ENCODE measurements at places on chromosomes 6 and 20.

GRCh38 chr20:910870-911770 lies 5.0 kb downstream of the ANGPT4 start:
- DNase-seq = no peak

GRCh38 chr6:139402876-139403386 lies 28.5 kb upstream of the CITED2 start:
- no peak for DNase-seq

DNA sequence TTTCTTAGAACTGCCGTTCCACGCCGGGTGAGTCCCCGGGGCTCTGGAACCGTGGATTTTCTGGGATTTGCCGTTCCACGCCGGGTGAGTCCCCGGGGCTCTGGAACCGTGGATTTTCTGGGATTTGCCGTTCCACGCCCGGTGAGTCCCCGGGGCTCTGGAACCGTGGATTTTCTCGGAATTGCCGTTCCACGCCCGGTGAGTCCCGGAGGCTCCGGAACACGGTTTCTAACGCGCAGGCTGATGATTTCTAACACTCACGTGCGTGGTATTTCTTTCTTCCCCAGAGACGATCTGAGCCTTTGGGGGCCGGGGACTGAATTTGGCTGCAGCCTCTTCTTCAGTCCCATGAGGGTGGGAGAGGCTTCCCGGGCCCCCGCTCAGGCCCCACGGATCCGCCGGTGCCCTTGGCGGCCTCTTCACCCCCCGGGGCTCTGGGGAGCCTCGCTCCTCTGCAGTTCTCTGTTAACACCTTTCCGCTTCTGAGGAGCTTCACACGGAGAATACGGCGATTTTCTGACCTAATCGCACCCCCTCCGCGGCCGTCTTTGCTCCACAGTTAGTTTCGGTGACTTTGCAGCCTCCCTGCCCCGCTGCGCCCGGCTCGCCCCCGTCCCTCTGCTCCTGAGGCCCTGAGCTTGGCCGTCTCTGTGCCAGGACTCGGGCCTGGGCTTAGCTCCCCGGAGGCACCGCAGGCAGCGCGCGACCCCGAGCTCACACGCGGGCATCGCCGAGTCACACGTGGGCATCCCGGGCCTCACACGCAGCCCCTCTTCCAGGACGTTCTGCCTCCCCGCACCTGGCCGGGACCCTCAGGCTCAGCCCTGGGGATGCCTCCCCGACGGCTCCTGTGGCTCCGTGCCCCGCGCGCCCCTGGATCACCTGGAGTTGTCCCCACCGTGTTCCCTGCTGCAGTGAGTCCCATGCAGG lies 7.2 kb upstream of the KIF25 start:
- no peak for DNase-seq

DNA sequence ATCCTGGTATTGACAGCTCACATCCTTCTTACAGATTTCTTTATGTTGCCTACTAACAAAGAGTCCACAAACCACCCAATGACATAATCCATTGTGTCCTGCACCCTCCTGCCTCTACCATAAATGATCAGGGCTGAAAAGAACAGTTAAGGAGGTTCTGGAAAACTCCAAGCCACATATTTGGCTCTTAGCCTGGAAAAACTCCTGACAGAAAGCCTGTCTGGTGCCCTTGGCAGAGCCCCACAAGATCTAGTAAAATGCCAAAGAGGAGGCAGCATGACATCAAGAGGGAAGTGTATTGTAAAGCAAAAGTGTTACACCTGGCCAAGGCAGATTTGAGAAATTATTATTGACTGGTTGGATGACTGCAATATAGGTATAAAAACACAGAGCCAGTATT lies 126.4 kb upstream of the VGLL2 start:
- DNase-seq = no peak

DNA sequence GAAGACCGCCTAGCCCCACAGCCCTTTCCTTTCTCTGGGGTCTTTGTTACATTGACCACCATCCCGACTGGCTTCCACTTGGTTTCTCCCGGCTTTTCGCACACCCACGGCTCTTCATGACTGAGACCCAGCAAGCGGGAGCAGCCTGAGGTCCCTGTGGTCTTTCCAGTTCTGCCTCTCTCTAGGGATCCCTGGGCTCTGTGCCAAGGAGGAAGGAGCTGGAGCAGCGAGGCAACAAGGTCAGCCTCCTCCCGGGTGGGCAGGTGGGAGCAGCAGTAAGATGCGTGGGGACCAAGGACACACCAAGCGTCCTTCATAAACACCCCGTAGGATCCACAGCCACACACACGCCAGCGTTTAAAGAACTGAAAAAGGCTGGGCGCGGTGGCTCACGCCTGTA lies 29.6 kb upstream of the MRGBP start:
- DNase-seq = no peak

DNA sequence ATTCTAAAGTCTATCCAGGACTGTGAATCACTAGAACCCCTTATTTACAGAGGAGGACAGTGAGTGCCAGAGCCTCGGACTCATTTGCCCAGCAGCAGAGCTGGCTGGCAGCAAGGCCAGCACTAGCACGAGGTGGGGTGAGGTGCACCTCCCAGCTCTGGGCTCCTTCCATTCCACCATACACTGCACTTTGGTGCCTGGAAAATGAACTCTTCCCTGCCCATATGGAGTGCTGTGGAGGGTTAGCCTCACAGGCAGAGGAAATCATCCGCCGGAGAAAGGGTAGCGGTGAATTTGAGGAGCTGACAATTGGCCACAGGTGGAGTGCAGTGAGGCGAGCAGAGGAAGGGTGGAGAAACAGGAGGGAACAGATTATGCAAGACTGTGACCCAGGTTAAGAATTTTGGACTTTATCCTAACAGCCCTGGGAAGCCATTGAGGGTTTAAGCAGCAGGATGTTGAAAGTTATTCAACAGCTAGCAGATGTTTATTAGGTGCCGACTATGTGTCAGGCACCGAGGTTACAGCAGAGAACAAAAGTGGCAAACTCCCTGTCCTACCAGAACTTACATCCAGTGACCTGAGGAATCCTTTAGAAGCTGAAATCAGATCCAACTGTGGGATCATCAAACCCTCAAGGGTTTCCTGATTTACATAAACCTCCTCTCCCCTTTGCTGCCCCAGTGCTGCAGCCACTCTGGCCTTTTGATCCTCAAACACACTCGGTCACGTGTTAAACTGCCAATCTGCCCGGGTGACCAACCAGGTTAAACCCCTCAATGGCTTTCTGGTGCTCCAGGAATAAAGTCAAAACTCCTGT lies 6.2 kb downstream of the TRIM26 start:
- no peak for DNase-seq

DNA sequence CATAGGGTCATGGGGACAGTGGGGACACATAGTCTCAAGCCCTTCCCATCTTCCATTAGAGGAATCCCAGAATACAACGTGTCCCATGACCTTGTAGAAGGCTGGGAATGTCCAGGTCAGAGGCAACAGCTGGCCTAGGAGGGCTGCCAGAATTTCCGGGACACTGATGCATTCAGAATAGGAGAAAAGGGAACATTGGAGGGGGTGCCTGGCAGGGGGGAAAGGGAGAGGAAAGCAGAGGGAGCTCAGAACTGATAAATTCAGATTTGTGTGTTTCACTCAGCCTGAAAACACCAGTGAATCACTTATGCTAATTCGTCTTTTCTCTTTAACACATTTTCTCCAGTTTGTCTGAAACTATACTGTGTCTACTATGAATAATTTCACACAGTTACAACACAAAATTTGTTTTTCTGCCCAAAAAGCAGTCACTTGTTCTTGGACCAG lies 35.5 kb upstream of the BMP2 start:
- DNase-seq = no peak

- DNase-seq = no peak
Measured at GRCh38 chr6:151431337-151431736, 20.6 kb downstream of the RMND1 start.

DNA sequence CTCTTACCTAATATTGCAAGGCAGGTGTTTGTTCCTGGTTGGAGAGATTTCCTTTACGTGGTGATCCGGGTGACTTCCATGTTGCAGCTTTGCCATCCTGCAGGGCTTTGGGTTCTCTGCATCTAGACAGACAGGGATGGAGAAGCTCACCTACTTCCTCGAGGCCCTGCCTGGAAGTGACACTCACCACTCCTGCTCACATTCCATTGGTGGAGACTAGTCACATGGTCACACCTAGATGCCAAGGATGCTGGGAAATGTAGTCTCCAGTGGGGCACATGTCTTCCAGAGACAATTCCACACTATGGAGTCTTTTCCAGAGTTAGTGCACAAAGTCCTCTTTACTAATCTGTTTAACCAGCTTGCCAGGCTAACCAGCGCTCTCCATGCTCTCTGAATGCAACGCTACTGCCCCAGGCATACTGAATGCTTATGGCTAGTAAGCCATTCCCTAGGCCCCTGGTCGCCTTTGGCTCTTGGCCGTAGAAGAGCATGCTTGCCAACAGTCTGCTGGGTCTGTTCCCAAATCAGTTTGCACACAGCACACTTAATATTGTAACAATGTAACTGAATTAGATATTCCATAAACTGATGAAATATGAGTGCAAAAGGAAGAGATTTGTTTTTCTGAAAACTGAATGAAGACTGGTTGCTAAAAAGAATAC lies 6.7 kb upstream of the KCNK15 start:
- peak; percentile 62 for DNase-seq

DNA sequence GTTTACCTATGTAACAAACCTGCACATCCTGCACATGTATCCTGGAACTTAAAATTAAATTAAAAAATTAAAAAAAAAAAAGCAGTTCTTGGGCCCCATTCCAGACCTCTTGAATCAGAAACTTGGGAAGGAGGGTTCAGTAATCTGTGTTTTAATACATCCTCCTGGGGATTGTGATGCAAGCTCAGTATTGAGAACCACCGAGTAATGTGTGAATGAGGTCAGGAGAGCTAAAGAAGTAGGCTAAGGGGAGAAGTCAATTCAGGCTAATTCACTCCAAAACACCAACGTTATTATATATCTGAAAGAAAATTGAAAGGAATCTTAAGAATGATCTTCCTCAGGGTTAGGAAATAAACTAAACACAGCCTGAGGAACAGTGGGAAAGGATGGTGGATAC lies 120.4 kb downstream of the RNF144B start:
- no peak for DNase-seq

GRCh38 chr6:11292091-11292490 lies 59.6 kb upstream of the NEDD9 start:
- no peak for DNase-seq

GRCh38 chr6:158972241-158973233 lies 27.5 kb downstream of the RSPH3 start:
- DNase-seq = peak; percentile 77

- DNase-seq = peak; percentile 86
Measured at GRCh38 chr20:43667341-43668132, 623 bp downstream of the MYBL2 start.

- DNase-seq = no peak
Measured at GRCh38 chr6:146595972-146596731, 2.6 kb upstream of the ADGB start.

Measured in B cell (primary cell).